ENCODE measurements at places on chromosomes 2 and 18. TPM values are rescaled to one million over a fixed set of nuclear protein-coding genes. Genes with fewer than 3 reads are reported as not detected.

GRCh38 chr2:166154685-166155338 lies 27.0 kb upstream of the SCN1A start:
- H3K36me3 ChIP-seq = no peaks in the 10 kb centered on the region
- no peak for DNase-seq
- no peak overlapping the region for H3K27ac ChIP-seq
- no peaks in the 10 kb centered on the region for H3K27me3 ChIP-seq
- H3K4me3 ChIP-seq = no peak overlapping the region

GRCh38 chr18:55430026-55430425 lies 158.0 kb downstream of the TCF4 start:
- H3K27ac ChIP-seq = no peak overlapping the region
- no peak overlapping the region for H3K4me3 ChIP-seq
- no peaks in the 10 kb centered on the region for H3K36me3 ChIP-seq
- no peak for DNase-seq
- H3K27me3 ChIP-seq = no peaks in the 10 kb centered on the region
- H3K4me1 ChIP-seq = no peaks in the 10 kb centered on the region

DNA sequence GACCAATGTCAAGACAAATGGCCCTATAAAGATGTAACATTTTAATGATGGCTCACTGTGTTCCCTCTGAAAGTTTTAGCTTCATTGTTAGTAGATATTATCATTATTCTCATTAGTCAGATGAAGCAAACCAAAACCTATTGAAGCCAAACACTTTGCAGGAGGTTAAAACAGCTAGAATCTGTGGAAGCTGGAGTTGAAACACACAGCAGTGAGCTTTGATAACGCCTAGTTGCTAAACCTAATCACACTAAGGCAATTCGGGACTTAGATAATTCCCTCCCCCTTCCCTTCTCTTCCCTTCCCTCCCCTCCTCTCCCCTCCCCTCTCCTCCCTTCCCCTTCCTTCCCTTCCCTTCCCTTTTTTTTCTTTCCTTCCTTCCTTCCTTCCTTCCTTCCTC lies 165.7 kb downstream of the TRIB2 start:
- peaks cover 15% of the 10 kb centered on the region for H3K4me1 ChIP-seq
- H3K4me3 ChIP-seq = no peak overlapping the region
- no peak overlapping the region for H3K27ac ChIP-seq
- no peaks in the 10 kb centered on the region for H3K36me3 ChIP-seq
- H3K27me3 ChIP-seq = no peaks in the 10 kb centered on the region
- no peak for DNase-seq

- no peaks in the 10 kb centered on the region for H3K36me3 ChIP-seq
- no peaks in the 10 kb centered on the region for H3K27me3 ChIP-seq
- no peak overlapping the region for H3K4me3 ChIP-seq
- no peaks in the 10 kb centered on the region for H3K4me1 ChIP-seq
- H3K27ac ChIP-seq = no peak overlapping the region
These were observed 92.8 kb upstream of the CDH2 start for GRCh38 chr18:28269750-28270149.

DNA sequence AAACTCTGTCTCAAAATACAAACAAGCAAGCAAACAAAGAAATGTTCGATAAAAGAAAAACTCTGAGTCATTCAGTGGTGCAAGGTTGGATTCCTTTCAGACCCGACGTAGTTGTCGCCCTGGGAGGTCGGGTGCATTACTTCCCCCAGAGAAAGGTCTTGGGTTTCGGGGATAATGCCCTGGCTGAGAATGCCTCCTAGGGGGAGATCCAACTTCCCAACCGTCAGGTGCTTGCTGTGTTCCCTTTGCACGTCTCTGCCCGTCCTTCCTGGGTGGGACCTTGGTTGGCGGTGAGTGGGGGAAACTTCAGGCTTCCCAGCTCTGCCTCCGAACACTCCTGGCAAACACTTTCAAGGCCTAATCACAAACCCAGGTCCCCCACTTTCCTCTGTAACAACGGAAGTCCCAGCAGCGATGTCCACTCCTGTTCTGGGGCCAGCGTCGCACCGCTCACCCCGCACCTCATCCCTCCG lies 609 bp downstream of the TPGS2 start:
- H3K36me3 ChIP-seq = no peaks in the 10 kb centered on the region
- H3K27ac ChIP-seq = peak overlapping the region; percentile 91
- no peak for DNase-seq
- no peaks in the 10 kb centered on the region for H3K27me3 ChIP-seq
- H3K4me3 ChIP-seq = peak overlapping the region; percentile 92

DNA sequence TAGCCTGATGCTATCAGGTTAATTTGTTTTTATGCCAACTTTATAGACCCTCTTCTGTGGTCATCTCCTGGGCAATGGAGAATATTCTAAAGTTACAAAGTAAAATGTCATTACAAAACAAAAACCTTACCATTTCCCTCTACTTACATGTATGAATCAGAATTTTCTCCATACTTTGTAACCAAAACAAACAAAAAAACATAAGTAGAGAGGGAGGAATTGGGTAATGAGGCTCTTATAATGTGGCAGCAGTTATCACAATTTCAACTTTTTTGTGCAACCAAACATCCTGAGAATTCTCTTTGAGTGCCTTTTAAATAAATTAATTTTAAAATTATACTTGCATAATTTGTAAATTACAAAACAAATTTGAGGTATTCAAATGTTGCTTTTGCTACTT lies 332.8 kb downstream of the TXNL1 start:
- H3K36me3 ChIP-seq = no peaks in the 10 kb centered on the region
- H3K4me3 ChIP-seq = no peak overlapping the region
- no peaks in the 10 kb centered on the region for H3K4me1 ChIP-seq

The CD8A gene
- 4.2 TPM for total RNA-seq

The TOGARAM2 gene
- total RNA-seq = 10.3 TPM
